Stimulated activated CD8-positive, alpha-beta memory T cell treated with anti-CD3 and anti-CD28 coated beads, Interleukin-15, amount 100 ng/mL, for 4 hours (primary cell): ENCODE measurements at places on chromosomes 2 and 18.

GRCh38 chr2:60498816-60499429 is 54.5 kb downstream of the BCL11A start:
- no peak for DNase-seq

- DNase-seq = no peak
These were observed 18.0 kb upstream of the SPRED2 start for GRCh38 chr2:65450393-65450792.

GRCh38 chr2:16201848-16202247 is 261.5 kb downstream of the MYCN start:
- DNase-seq = no peak

- no peak for DNase-seq
These were observed 785.0 kb downstream of the NR4A2 start for GRCh38 chr2:155547571-155547970.

DNA sequence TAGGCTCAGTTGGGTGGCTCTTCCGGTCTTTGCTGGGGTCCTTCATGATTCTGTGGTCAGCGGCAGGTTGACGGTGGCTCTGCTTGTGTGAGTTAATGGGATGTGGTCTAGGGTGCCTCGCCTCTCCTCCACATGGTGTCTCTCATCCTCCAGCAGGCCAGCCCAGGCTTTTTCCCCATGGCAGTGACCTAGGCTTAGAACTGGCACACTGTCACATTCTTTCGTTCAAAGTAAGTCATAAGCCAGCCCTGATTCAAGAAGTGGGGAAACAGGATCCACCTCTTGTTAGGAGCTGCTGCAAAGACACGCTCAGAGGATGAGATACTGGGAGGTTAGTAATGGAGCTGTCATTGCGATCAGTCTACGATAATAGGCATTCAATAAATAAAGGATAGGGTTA is 46.0 kb upstream of the CTIF start:
- no peak for DNase-seq

DNA sequence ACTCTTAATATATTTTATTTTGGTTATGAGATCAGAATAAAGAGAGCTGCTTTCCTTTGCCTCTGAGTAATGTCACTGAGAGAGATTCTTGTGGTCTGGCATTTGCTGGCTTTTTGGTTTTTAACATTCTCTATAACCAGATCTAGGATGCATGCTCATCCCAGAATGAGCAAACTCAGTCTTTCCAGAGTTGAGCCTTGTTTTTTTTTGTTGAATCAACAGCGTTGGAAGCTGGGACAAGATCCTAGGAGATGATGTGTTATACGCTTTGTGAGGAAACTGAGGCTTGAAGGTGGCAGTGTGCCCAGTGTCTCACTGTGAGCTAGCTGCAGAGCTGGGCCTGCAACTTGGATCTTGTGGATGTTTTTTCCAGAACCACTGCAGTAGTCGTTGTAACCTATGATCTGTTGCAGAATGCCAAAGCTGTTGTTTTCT is 19.5 kb downstream of the MYO1B start:
- DNase-seq = no peak

GRCh38 chr18:78424403-78425018 is 555.1 kb upstream of the SALL3 start:
- no peak for DNase-seq

DNA sequence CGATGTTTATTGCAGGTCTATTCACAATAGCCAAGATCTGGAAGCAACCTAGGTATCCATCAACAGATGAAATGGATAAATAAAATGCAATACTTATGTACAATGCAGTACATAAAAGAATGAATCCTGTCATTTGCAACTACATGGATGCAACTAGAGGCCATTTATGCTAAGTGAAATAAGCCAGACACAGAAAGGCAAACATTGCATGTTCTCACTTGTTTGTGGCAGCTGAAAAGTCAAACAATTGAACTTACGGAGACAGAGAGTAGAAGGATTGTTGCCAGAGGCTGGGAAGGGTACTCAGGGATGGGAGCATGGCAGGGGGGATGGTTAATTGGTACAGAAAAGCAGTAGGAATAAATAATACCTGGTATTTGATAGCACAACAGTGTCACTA is 563.9 kb downstream of the TMX3 start:
- no peak for DNase-seq

GRCh38 chr2:3911882-3912455 is 208.6 kb downstream of the DCDC2C start:
- no peak for DNase-seq

- DNase-seq = no peak
These were observed 49.9 kb downstream of the DHRS9 start for GRCh38 chr2:169119123-169119760.
